GOT3 (cell line): ENCODE measurements at places on chromosomes 16 and 17.

DNA sequence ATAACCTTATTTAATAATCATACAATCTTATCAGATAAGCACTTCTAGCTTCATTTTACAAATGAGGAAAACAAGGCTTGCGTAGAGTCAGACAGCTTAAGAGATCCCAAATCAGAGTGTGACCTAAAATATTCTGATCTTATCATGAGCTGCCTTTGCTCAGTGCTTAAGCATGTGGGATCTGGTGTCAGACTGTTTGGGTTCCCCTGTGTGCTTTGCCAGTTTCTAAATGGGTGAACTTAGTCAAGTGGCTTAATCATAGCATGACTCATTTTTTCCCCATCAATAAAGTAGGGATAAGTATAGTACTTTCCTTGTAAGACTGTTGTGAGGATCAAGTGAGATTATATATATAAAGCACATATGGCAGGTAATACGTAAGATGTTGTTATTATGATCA, 612.6 kb upstream of the C16orf82 start:
- DNase-seq = no peak

DNA sequence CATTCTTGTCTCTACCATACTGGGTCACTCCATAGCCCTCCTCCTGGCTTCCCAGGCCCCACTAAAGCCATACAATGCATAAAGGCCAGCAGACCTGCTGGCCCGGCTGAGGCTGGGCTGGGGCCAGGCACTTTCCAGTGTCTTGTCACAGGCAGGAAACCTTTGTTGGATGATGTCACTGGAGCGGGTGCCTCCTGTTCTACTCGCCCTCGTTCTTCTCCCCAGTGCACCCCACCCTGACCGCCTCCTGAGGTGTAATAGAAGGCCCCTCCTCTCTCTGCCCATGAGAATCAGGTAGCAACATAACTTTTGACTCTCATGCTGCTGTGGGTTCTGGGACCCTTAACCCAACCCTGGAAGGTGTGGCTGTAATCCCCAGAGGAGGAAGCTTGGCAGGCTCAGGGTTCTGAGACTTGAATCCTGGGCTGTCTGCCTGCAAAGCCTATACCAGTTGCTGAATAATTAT, 54.2 kb upstream of the IL34 start:
- DNase-seq = no peak

DNA sequence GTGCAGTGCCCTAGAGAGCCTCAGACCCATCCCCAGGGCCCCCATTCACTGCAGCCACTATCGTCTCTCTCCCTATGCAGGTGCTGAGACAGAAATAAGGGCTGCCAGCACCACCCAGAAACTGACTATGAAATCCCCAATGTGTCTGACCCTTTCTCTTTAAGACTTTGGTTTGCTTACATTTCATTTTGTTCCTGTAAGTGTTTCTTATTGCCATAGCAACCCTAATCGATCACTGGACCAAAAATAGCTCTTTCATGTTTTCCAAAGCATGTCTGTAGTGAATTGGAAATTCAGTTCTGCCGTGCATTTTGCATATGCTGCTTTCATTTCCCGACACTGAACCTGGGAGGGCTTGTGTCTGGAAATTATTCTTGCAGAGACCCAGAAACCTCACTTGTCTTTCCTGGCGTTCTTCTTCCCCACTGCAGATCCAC, 148.7 kb upstream of the NOL11 start:
- DNase-seq = no peak

- DNase-seq = no peak
These were observed 19.4 kb downstream of the NOL11 start for GRCh38 chr17:67737145-67737544.

- DNase-seq = no peak
These were observed 9.9 kb downstream of the XYLT2 start for GRCh38 chr17:50355701-50356341.

- no peak for DNase-seq
These were observed 16.6 kb downstream of the CBX4 start for GRCh38 chr17:79822583-79823124.

- no peak for DNase-seq
These were observed 153.6 kb downstream of the ABCA8 start for GRCh38 chr17:68801335-68802247.
